Activated naive CD4-positive, alpha-beta T cell treated with anti-CD3 and anti-CD28 coated beads, Interleukin-2, amount 10 ng/mL, durations not matched to agents 7 days and 5 days (primary cell): ENCODE measurements at places on chromosomes 1 and 21.

DNA sequence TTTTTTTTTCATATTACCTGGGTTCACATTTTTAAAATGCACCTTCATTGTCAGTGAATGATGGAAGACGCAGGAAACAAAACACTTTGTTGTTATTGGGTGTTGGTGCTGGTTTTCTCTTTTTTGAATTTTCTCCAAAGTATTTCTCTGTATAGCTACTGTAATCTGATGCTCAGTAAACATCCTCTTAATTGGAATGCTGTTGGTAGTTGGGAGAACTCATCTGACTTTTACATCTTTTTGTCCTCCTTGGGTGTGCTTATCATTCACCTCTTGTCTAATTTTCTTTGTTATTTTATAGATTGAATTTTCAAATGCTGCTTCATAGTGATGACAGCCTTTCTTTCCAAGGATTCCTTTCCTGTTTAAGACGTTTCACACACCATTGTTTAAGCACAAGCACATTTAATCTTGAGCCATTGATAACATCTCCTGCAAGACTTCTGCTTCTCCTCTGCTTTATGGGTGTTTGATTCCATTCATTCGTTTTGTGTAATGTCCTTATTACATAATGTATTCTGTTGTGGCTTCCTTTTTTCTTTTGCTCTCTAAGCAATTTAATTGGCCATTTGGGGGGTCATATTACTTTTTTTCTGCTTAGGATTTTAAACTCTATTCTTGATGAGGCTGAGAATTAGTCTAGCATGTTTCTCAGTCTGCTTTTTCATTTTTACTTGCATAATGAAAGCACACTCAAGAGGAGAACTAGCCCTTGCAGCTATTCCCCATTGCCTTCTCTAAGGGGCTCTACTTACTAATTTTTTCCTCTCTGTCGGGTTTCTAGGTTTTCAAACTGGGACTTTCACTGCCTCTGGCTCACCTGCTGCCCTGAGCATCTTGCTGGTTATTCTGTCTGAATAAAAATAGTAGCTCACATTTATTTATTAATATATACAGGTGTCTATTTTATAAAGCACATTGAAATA lies 42.0 kb upstream of the CD34 start:
- no peak for DNase-seq

GRCh38 chr1:30872948-30873263 lies 35.7 kb downstream of the SDC3 start:
- DNase-seq, result no peak

DNA sequence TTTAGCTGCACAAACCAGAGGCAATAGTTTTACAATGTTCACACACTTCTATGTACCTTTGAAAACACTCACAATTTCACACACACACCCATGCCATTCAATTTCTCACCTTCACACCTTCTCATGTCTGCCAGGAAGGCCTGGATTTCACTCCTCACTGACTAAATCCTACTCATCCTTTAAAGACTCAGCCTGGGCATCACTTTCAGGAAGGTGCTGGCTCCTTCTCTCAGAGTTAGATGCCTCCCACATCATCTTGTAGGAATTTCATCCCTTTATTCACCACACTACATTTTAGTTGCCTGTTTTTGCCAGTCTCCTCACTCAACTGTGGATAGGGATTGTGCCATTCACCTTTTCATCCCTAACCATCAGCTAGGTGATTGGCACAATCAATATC lies 2.3 kb downstream of the IL20 start:
- DNase-seq, result no peak

GRCh38 chr1:41919764-41920397 lies 1.2 kb upstream of the HIVEP3 start:
- DNase-seq, result peak; percentile 93

DNA sequence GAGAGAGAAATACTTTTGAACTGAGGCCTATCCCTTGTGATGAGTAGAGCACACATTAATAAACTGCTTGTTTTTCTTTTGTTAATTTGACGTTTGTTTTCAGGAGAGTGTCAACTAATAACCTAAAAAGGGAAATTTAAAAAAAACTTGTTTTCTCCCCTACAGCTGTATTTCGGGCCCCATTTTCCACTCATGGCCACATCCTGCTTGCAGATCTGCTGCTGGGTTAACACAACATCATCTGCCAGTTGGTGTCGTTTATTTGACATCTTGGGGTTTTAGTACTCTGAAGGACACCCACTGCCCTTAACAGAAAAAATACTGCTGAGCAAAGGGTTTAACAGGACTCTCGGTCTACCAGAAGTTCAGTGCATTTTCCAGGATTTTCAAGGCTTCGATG lies 848 bp upstream of the PYHIN1 start:
- peak; percentile 62 for DNase-seq

DNA sequence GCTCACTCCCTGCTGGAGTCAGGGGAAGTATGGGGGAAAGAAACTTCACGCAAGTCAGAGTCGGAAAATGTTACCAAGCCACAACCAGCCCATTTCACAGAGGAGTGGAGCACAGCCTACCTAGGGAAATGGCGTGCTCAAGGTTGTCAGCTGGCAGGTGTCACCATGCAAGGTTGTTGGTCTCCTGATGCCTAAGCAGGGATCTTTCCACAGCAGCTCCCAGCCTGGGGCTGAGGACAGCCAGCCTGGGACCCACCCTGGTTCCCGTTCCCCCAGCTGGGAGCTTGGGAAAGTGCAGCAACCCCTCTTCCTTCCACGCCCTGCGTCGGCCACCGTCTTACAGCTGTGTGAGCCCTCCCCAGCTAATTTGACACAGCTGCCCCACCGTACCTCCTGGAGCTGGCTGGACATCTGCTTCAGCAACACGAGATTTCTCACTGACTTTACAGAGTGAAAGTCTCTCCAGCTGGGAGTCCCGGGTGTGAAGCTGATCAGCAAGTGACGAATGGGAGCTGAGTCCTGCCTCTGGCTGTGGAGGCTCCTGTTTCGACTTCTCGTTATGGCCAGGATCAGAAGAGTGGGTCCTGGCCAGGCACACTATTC lies 224.6 kb upstream of the RAB4A start:
- DNase-seq, result no peak

DNA sequence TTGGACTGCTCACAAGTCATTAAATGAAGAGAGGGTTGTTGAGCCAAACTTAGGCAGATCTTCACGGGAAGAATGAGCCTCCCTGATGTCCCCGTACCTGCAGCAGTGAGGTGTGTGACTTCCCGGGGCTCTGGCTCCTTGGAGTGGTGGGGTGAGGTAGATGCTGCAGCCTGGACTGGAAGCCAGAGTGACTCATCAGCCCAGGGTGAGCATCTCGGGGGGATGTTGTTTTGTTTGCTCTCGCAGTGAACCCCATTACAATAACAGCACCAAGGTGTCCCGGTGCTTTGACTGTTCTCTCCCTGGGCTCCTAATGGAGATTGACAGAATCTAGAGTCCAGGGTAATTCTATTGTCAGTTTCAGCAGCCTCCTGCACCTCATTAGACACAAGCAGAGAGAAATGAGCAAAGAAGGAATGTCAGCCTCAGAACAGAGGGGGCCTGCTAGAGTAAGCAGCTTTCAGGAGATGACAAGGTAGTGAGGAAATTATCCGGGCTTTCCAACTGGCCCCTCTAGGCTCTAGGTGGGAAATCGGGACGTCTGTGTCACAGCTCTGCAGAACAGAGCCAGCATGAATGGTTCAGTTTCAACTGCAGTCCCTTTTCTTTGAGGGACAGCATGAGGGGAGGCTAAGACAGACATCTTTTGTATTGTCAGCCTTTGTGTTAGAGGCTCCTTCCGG lies 36.0 kb upstream of the LRRN2 start:
- no peak for DNase-seq

- DNase-seq, result no peak
Measured at GRCh38 chr1:106785176-106785575, 271.3 kb upstream of the PRMT6 start.

GRCh38 chr21:21971384-21971783 lies 973.2 kb downstream of the NCAM2 start:
- DNase-seq, result no peak
